A549 (cell line): ENCODE measurements at places on chromosomes 1 and 21. TPM values are rescaled to one million over a fixed set of nuclear protein-coding genes. Genes with fewer than 3 reads are reported as not detected.

The BSND gene
- polyA plus RNA-seq: not detected in 3 replicates

The VHLL gene
- not detected in 3 replicates for polyA plus RNA-seq

The WARS2 gene
- polyA plus RNA-seq: 5.9 to 6.6 TPM (median 6.2 TPM) in 3 replicates

The OR2L13 gene
- not detected in 3 replicates for polyA plus RNA-seq

The OBSCN gene
- 5.7 to 6.8 TPM (median 6.5 TPM) in 3 replicates for polyA plus RNA-seq

The DYRK3 gene
- 8.2 to 8.8 TPM (median 8.7 TPM) in 3 replicates for polyA plus RNA-seq

The CFAP107 gene
- not detected in 3 replicates for polyA plus RNA-seq

The CREB3L4 gene
- 6.5 to 11.7 TPM (median 10.1 TPM) in 3 replicates for polyA plus RNA-seq

The SELE gene
- not detected in 3 replicates for polyA plus RNA-seq

The DNASE2B gene
- polyA plus RNA-seq: not detected in 3 replicates

The RER1 gene
- polyA plus RNA-seq: 66.8 to 72.8 TPM (median 72.3 TPM) in 3 replicates

The CELA3A gene
- polyA plus RNA-seq: not detected in 3 replicates

The SLC44A5 gene
- 0.10 to 0.16 TPM (median 0.14 TPM) in 3 replicates for polyA plus RNA-seq

The RHCE gene
- not detected in 3 replicates for polyA plus RNA-seq

The MROH9 gene
- not detected in 3 replicates for polyA plus RNA-seq

The DIRAS3 gene
- polyA plus RNA-seq: 1.4 to 2.0 TPM (median 1.8 TPM) in 3 replicates

The C2CD4D gene
- not detected in 3 replicates for polyA plus RNA-seq

The RNF186 gene
- polyA plus RNA-seq: not detected in 3 replicates

The CFAP45 gene
- polyA plus RNA-seq: 0.76 to 0.89 TPM (median 0.87 TPM) in 3 replicates

The SDC3 gene
- polyA plus RNA-seq: 8.4 to 10.0 TPM (median 8.9 TPM) in 3 replicates

The BARHL2 gene
- not detected in 3 replicates for polyA plus RNA-seq

The RPE65 gene
- not detected in 3 replicates for polyA plus RNA-seq

The FCRL5 gene
- polyA plus RNA-seq: not detected in 3 replicates

The SLC19A2 gene
- polyA plus RNA-seq: 4.5 to 5.2 TPM (median 4.7 TPM) in 3 replicates

The NOTCH2NLA gene
- polyA plus RNA-seq: 7.5 to 8.9 TPM (median 7.7 TPM) in 3 replicates

The AGL gene
- polyA plus RNA-seq: 4.9 to 5.7 TPM (median 5.5 TPM) in 3 replicates

The CFHR2 gene
- not detected in 3 replicates for polyA plus RNA-seq

The NBPF4 gene
- 0.21 to 0.42 TPM (median 0.25 TPM) in 3 replicates for polyA plus RNA-seq

The SLC16A1 gene
- polyA plus RNA-seq: 39.7 to 45.0 TPM (median 42.7 TPM) in 3 replicates

The APCS gene
- polyA plus RNA-seq: not detected in 3 replicates

The HENMT1 gene
- polyA plus RNA-seq: 6.8 to 10.3 TPM (median 8.1 TPM) in 3 replicates

The MATN1 gene
- polyA plus RNA-seq: 0.05 to 0.17 TPM (median 0.10 TPM) in 3 replicates

The HMGN2 gene
- 290 to 380 TPM (median 310 TPM) in 3 replicates for polyA plus RNA-seq

The TNNI3K gene
- polyA plus RNA-seq: 0.09 to 0.24 TPM in 2 of 3 replicates, not detected in the other

The CELA2A gene
- polyA plus RNA-seq: not detected in 3 replicates

The NTNG1 gene
- not detected in 3 replicates for polyA plus RNA-seq

The MROH7 gene
- polyA plus RNA-seq: not detected in 3 replicates

The UTS2 gene
- not detected in 3 replicates for polyA plus RNA-seq

The FCRL6 gene
- polyA plus RNA-seq: not detected in 3 replicates

The FAM76A gene
- polyA plus RNA-seq: 4.1 to 4.8 TPM (median 4.2 TPM) in 3 replicates

The ZFP69 gene
- not detected in 3 replicates for polyA plus RNA-seq

The INPP5B gene
- 4.3 to 5.7 TPM (median 4.9 TPM) in 3 replicates for polyA plus RNA-seq

The TMED5 gene
- polyA plus RNA-seq: 38.1 to 44.5 TPM (median 40.4 TPM) in 3 replicates

The C1orf141 gene
- not detected in 3 replicates for polyA plus RNA-seq

The NCAM2 gene
- polyA plus RNA-seq: not detected in 3 replicates

The RPTN gene
- polyA plus RNA-seq: not detected in 3 replicates

The RGL1 gene
- 0.98 to 1.5 TPM (median 1.0 TPM) in 3 replicates for polyA plus RNA-seq

The TNFRSF1B gene
- polyA plus RNA-seq: 0.05 to 0.22 TPM (median 0.07 TPM) in 3 replicates

The OLIG2 gene
- polyA plus RNA-seq: not detected in 3 replicates

The FAM78B gene
- 0.12 to 0.13 TPM (median 0.13 TPM) in 3 replicates for polyA plus RNA-seq

The RUNX1 gene
- polyA plus RNA-seq: 5.5 to 5.9 TPM (median 5.8 TPM) in 3 replicates

The GGPS1 gene
- 27.3 to 33.4 TPM (median 27.5 TPM) in 3 replicates for polyA plus RNA-seq
